ENCODE measurements at places on chromosomes 13 and 19. TPM values are rescaled to one million over a fixed set of nuclear protein-coding genes. Genes with fewer than 3 reads are reported as not detected.

Gene SLITRK6
- total RNA-seq: not detected

Gene HS6ST3
- 1.6 TPM for total RNA-seq

Gene MARK4
- 8.1 TPM for total RNA-seq

Gene ZNF177
- total RNA-seq: 0.69 TPM

Gene CGB5
- total RNA-seq: 35.7 TPM

Gene CDC42EP5
- 9.5 TPM for total RNA-seq

Gene NLRP4
- total RNA-seq: 0.80 TPM

Gene KIR2DL3
- total RNA-seq: not detected

Gene LRRC4B
- 5.6 TPM for total RNA-seq

Gene ZFP82
- total RNA-seq: 10.3 TPM

Gene CFD
- 18.2 TPM for total RNA-seq

Measured in Daoy (cell line).